ENCODE measurements at places on chromosomes 5 and 9.

GRCh38 chr9:37639109-37639762 is 11.5 kb upstream of the FRMPD1 start:
- no peak for DNase-seq

DNA sequence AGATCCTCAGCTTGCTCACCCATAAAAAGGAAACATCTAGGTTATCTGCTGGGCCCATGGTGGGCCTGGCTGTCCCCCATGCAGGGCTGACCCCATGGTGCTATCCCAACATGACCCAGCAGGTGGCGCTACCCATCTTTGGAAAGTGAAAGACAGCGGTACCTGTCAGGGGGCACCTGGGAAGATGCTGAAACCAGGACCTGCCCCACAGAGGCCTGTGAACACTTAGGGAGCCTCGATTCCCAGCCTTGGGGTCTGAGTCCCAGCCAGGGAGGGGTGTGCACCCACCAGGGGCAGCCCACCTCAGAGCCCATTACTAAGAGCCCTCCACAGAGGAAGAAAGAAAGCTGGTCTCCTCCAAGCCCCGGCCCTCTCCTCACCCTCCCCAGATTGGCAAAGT is 46.6 kb upstream of the IPPK start:
- DNase-seq: peak; percentile 87

DNA sequence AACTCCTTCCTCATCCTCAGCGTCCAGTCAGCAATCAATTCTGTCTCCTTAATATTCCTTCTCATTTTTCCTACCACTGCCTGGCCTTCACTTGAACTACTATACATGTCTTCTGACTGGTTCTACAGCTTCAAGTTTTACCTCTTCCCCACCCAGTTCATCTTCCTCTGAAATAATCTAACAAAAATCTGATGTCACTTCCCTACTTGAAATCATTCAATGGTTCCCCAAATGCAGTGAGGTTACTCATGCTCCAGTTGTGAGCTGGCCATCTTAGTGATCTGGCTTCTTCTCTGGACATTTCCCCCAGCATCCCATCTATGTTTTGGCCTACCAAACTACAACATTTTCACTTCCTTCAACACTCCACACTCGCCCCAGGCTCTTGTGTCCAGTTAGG is 14.9 kb upstream of the TMEM267 start:
- DNase-seq: no peak

- no peak for DNase-seq
Observed at GRCh38 chr5:145585443-145586148, 249.5 kb downstream of the PRELID2 start.

- peak; percentile 45 for DNase-seq
Observed at GRCh38 chr5:14258840-14259239, 115.7 kb downstream of the TRIO start.

GRCh38 chr5:124876566-124876965 is 130.1 kb upstream of the ZNF608 start:
- DNase-seq: no peak

- no peak for DNase-seq
Observed at GRCh38 chr9:31500422-31500821, 884.0 kb upstream of the ACO1 start.

GRCh38 chr9:122032346-122032745 is 60.8 kb downstream of the TTLL11 start:
- DNase-seq: no peak

DNA sequence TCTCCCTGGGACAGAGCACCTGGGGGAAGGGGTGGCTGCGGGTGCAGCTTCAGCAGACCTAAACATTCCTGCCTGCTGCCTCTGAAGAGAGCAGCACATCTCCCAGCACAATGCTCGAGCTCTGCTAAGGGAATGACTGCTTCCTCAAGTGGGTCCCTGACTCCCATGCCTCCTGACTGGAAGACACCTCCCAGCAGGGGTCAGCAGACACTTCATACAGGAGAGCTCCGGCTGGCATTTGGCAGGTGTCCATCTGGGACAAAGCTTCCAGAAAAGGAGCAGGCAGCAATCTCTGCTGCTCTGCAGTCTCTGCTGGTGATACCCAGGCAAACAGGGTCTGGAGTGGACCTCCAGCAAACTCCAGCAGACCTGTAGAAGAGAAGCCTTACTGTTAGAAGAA is 77.2 kb downstream of the SLCO6A1 start:
- DNase-seq: no peak

GRCh38 chr5:40879163-40879942 is 29.9 kb upstream of the C7 start:
- DNase-seq: peak; percentile 38

DNA sequence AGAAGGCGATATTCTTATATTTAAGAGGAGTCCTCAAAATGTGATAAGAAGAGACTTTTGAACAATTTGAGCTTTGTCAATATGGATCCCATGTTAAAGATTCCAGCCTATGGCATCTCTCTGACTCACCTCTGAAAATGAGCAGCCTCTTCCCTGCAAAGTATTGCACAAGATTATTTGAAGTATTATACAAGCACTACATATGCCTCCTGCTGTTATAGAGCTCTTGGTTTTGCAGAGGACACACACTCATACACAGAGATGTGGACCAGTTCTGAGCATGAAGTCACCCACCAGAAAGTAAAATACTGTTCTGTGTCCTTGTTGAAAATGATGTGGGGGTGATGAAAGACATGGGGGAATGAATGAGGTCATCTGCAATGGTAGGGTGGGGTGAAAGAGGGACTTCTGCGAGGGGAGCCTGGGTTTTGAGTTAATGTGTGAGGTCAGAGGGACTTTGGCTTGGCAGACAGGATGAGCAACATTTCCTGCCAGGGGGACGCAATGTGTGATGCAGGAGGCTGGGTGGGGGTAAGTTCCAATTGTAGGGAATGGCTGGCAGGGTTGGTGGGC is 25.8 kb downstream of the FBXL7 start:
- no peak for DNase-seq

- no peak for DNase-seq
Observed at GRCh38 chr9:121650217-121651007, 1.0 kb upstream of the DAB2IP start.

- no peak for DNase-seq
Observed at GRCh38 chr9:106758911-106759310, 104.1 kb upstream of the ZNF462 start.

DNA sequence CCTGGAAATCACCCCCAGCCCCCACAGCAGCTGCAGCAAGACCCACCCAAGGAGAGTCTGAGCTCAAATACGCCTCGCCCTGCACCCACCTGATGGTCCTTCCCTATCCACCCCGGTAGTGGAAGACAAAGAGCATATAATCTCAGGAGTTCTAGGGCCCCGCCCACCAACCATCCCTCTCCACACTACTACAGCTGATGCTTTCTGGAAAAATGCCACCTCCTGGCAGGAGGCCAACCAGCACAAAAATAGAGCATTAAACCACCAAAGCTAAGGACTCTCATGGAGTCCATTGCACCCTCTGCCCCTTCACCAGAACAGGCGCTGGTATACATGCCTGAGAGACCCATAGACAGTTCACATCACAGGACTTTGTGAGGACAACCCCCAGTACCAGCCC is 22.5 kb upstream of the NIPSNAP3A start:
- DNase-seq: no peak

- DNase-seq: no peak
Observed at GRCh38 chr5:106189121-106189809, 1481.5 kb downstream of the EFNA5 start.

DNA sequence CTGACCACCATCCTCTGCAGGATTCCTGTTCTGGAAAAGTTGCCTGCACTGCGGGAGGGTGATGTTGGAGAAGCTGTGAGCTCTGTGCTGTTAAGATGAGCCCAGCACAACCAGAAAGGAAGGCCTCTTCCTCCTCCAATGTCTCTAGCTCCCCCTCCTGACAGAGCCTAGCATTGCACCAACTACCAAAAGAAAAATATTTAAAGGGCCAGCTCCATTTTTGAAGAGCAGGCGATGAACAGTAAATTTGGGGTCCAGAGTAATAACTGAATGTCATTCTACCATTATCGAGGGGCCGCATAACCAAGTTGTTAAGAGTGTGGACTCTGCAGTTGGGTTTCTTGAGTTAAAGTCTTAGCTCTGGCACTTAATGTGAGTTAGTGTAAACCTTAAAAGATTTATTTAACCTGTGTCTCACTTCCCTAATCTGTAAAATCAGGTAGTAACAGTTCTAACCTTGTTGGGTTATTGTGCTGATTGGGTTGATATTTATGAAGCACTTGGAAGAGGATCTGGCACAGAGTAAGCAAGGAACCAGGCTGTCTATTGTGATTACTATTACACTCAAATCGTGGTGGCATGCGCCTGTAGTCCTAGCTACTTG is 3.9 kb downstream of the TEX53 start:
- DNase-seq: peak; percentile 82

DNA sequence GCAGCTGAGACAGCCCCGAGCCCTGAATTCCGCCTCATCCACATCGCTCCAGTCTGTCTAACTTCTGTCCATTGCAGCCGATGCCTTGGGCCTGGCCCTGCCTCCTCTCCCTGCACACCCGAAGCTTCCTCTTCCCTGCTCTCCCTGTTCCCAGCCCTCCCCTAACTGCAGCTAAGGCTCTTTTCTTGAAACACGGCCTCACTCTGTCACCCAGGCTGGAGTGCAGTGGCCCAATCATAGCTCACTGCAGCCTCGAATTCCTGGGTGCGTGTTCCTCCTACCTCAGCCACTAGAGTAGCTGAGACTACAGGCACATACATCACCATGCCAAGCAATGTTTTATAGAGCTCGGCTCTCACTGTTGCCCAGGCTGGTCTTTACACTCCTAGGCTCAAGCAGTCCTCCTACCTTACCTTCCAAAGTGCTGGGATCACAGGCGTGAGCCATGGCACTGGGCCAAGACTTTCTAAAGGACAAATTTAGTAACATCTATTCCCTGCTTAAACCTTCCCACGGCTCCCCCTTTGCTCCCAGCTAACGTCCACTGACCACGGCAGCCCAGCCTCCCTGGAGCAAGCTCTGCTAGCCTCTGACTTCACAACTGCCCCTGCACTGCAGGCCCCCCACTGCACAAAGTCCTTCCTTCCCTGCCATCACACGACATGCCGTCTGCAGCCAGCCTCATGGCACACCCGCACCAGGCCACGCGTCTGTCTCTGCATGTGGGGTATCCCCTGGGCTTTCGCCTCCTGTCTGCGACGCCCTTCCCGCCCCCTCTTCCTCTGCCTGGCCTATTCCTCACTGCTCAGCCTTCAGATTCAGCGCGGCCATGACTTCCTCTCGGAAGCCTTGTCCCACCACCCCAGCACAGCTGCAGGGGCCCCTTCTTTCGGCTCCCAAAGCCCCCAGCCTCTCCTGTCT is 28.6 kb downstream of the LAMC3 start:
- DNase-seq: no peak

GRCh38 chr5:1820926-1821325 is 19.7 kb downstream of the NDUFS6 start:
- DNase-seq: no peak

Data from GM13976 (cell line).